Type B pancreatic cell (in vitro differentiated cells): ENCODE measurements at places on chromosomes 12 and 14. TPM values are rescaled to one million over a fixed set of nuclear protein-coding genes. Genes with fewer than 3 reads are reported as not detected.

GRCh38 chr12:59904874-59905521 is 309.2 kb downstream of the SLC16A7 start:
- no peak overlapping the region for H3K27ac ChIP-seq
- no peak for DNase-seq
- H3K4me1 ChIP-seq = no peaks in the 10 kb centered on the region

GRCh38 chr12:24537083-24537860 is 411.6 kb downstream of the BCAT1 start:
- peaks cover 3% of the 10 kb centered on the region for H3K27me3 ChIP-seq
- H3K4me3 ChIP-seq = no peak overlapping the region
- DNase-seq = no peak
- H3K4me1 ChIP-seq = peaks cover 20% of the 10 kb centered on the region

DNA sequence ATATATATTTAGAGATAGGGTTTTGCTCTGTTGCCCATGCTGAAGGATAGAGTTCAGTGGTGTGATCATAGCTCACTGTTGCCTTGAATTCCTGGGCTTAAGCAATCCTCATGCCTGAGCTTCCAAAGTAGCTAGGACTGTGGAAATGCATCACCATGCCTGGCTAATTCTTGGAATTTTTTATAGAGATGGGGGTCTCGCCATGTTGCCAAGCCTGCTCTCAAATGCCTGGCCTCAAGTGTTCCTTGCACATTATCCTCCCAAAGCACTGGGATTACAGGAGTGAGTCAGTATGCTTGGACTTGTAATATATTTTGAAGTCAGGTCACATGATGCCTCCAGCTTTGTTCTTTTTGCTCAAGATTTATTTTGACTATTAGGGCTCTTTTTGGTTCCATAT is 178.0 kb downstream of the RPAP3 start:
- no peaks in the 10 kb centered on the region for H3K36me3 ChIP-seq
- no peak for DNase-seq
- H3K4me3 ChIP-seq = no peak overlapping the region
- H3K27ac ChIP-seq = no peak overlapping the region
- no peaks in the 10 kb centered on the region for H3K4me1 ChIP-seq

DNA sequence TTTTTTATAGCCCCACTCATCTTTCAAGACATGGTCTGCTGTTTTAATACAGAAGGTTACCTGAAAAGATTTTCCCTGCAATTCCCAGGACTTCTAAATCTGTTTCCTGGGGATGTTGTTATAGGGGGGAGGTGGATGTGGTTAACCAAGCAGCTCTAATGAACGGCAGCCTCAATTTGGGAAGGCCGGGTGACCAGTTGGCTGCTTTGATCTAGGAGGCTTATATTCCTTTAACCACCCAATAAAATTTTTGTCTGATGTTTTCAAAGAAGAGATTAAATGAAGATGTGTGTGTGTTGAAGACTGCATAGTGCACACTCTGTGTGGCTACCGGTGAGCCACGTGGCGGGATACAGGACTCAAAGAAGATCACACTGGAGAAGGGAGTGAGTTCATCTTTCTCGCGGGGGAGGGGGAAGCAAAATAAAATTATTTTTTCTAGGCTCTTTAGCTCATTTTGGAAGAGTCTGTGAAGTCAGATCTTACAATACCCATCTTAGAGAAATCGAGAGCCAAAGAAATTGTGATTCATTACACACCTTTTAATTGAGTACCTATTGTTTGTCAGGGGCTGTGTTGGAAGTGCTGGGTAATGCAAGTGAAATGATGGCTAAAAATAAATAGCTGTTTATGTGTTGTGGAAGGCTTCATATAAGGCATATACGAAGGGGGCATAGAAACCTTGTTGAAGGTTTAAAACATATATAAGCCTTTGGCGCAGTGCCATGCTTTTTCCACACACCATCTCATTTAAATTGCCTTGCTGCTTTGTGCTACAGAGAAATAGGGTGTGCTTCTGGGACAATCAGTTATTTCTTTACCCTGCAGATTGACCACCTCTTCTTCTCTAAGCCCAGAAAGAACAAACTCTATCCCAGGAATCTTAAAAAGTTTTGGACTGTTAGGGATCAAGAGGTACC is 18.5 kb downstream of the ELK3 start:
- no peak overlapping the region for H3K4me3 ChIP-seq
- DNase-seq = no peak
- peaks cover 4% of the 10 kb centered on the region for H3K36me3 ChIP-seq
- H3K4me1 ChIP-seq = peaks cover 32% of the 10 kb centered on the region

GRCh38 chr12:26401874-26402273 is 206.5 kb downstream of the SSPN start:
- peaks cover 1% of the 10 kb centered on the region for H3K36me3 ChIP-seq
- no peak for DNase-seq
- H3K27me3 ChIP-seq = no peaks in the 10 kb centered on the region

GRCh38 chr12:16246264-16246663 is 31.2 kb downstream of the SLC15A5 start:
- no peak overlapping the region for H3K4me3 ChIP-seq
- H3K4me1 ChIP-seq = no peaks in the 10 kb centered on the region
- H3K27ac ChIP-seq = no peak overlapping the region
- H3K27me3 ChIP-seq = peaks cover 9% of the 10 kb centered on the region
- no peaks in the 10 kb centered on the region for H3K36me3 ChIP-seq

DNA sequence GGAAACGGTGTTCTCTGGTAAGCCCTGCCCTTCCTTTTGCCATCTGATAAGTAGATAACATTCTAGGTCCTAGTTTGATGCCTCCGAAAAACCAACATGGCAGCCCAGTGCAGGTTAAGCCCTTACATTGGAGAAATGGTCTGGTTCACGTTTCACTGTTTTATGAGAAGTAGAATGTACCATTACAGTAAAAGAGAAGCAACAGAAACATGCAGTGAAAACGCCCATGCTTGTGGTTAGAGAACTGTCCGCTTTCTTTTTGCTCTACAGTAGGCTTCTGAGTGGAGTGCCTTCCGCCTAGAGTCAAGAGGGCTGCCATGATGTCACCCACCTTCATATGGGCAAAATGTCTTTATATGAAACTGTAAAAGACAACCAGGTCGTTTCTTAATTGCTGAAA is 190.4 kb upstream of the BCL2L14 start:
- H3K4me1 ChIP-seq = peaks cover 28% of the 10 kb centered on the region
- H3K27me3 ChIP-seq = no peaks in the 10 kb centered on the region
- peak overlapping the region; percentile 51 for H3K27ac ChIP-seq
- H3K4me3 ChIP-seq = no peak overlapping the region
- no peak for DNase-seq
- peaks cover 40% of the 10 kb centered on the region for H3K36me3 ChIP-seq

GRCh38 chr12:31227401-31227981 is 98.5 kb downstream of the SINHCAF start:
- no peak overlapping the region for H3K27ac ChIP-seq
- no peak for DNase-seq
- peaks cover 9% of the 10 kb centered on the region for H3K27me3 ChIP-seq
- H3K36me3 ChIP-seq = no peaks in the 10 kb centered on the region
- no peak overlapping the region for H3K4me3 ChIP-seq
- peaks cover 9% of the 10 kb centered on the region for H3K4me1 ChIP-seq

- no peak overlapping the region for H3K4me3 ChIP-seq
- no peaks in the 10 kb centered on the region for H3K4me1 ChIP-seq
- H3K27ac ChIP-seq = no peak overlapping the region
These were observed 325.1 kb downstream of the ALG10 start for GRCh38 chr12:34347367-34347766.

DNA sequence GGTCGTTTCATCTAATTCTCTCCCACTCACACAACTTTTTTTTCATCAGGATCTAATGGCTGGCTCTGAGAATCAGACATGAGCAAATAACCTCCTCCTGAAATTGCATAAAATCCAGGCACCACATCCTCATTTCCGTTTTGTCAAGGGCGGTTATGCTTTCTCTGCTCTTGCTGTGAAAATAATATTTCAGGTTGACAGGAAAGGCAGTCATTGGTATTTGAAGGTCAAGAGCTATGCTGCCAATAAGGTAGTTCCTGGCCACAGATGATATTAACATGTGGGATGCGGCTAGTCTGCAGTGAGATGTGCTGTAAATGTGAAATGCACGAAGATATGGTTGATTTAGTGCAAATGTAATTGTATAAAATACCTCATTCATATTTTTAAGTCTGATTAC is 870.2 kb upstream of the TMEM132C start:
- H3K36me3 ChIP-seq = no peaks in the 10 kb centered on the region
- no peak overlapping the region for H3K4me3 ChIP-seq
- peaks cover 10% of the 10 kb centered on the region for H3K27me3 ChIP-seq

DNA sequence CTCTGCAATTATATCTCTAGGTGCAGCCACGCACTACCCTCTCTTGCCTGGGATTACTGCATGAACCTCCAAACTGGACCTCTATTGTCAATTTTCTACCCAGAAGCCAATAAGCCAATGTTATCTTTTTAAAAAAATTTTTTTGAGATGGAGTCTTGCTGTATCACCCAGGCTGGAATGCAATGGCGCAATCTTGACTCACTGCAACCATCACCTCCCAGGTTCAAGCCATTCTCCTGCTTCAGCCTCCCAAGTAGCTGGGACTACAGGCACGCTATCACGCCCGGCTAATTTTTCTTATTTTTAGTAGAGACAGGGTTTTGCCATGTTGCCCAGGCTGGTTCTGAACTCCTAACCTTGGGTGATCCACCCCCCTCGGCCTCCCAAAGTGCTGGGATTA is 11.2 kb upstream of the PXN start:
- H3K27me3 ChIP-seq = no peaks in the 10 kb centered on the region
- DNase-seq = no peak
- H3K4me1 ChIP-seq = no peaks in the 10 kb centered on the region
- no peaks in the 10 kb centered on the region for H3K36me3 ChIP-seq
- no peak overlapping the region for H3K27ac ChIP-seq

DNA sequence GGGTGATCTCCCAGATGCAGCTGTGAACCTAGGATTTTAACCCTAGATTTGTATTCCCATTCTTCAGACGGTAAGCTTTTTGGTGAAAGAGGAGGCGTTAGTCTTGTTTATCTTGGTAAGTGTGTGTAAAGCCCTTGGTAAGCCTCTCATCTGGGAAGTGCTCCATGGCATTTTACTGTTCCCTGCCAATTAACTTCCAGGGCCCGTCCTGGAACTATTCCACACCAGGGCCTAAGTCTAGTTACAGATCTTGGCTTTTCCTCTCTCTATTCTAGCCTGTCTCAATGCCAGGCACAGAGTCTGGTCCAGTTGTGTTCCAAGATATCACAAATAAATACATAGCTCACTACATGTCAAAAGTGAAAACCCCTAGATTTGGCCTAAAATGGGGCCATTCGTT is 42.4 kb downstream of the YEATS4 start:
- H3K27ac ChIP-seq = no peak overlapping the region
- no peak for DNase-seq
- no peak overlapping the region for H3K4me3 ChIP-seq
- peaks cover 8% of the 10 kb centered on the region for H3K36me3 ChIP-seq

GRCh38 chr12:73867147-73867546 is 670.5 kb upstream of the ATXN7L3B start:
- no peaks in the 10 kb centered on the region for H3K27me3 ChIP-seq
- DNase-seq = no peak
- peaks cover 4% of the 10 kb centered on the region for H3K4me1 ChIP-seq
- no peak overlapping the region for H3K27ac ChIP-seq
- no peak overlapping the region for H3K4me3 ChIP-seq
- H3K36me3 ChIP-seq = no peaks in the 10 kb centered on the region

DNA sequence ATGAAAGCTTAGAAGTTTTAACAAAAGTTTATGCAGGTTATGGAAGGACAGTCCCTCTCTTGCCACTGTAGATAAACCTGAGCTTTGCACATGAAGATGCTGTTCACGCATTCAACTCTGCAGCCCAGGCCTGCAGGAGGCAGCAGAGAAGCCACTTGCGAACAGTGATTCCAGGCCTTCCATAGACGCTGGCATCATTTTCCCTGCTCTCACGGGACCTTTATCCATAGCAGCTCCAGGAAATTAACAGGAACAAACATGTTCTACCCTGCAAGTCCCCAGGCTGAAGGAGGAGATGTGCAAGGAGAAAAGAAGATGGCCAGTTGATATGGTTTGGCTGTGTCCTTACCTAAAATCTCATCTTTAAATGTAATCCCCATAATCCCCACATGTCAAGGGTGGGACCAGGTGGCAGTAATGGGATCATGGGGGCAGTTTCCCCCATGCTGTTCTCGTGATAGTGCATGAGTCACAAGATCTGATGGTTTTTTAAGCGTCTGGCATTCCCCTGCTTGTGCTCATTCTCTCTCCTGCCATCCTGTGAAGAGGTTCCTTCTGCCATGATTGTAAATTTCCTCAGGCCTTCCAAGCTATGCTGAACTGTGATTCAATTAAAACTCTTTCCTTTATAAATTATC is 2.0 kb downstream of the ERP27 start:
- H3K4me1 ChIP-seq = peaks cover 15% of the 10 kb centered on the region
- H3K27ac ChIP-seq = no peak overlapping the region
- H3K4me3 ChIP-seq = no peak overlapping the region
- DNase-seq = no peak

GRCh38 chr14:38073641-38074040 is 134.1 kb upstream of the SSTR1 start:
- H3K36me3 ChIP-seq = no peaks in the 10 kb centered on the region
- H3K4me1 ChIP-seq = peaks cover 7% of the 10 kb centered on the region
- no peak for DNase-seq
- H3K27ac ChIP-seq = no peak overlapping the region
- no peak overlapping the region for H3K4me3 ChIP-seq

DNA sequence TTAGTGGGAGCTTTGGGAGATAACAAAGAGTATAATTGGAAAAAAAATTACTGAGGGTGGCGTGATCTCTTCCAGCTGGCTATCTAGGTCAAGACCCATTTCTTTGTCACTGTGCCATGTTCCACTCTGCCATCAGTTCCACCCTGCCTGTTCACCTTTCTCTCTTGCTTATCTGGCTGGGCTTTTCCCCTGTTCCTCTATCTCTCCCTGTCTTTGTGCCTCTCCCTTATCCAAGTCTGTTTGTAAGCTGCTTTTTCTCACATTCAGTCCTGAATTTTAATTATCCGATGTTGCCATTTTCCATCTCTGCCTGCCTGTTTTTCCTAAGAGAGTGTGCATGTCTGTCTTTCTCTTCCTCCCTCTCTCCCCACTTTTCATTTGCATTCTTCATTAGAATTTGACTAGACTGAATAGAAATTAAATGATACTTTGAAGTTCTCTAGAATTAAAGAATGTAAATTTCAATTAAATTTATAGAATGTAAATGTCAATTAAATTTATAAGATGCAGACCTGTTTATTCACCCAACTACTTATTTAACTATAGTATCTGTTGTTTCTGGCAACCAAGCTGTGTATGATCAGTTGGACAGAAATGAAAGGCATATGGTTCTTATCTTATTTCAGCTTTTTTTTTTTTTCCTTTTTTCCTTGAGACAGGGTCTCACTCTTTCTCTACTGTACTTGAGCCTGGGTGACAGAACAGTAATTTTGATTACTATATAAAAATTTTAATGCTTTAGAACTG is 40.9 kb upstream of the A2ML1 start:
- peaks cover 27% of the 10 kb centered on the region for H3K36me3 ChIP-seq
- H3K4me1 ChIP-seq = no peaks in the 10 kb centered on the region
- H3K27me3 ChIP-seq = no peaks in the 10 kb centered on the region
- H3K27ac ChIP-seq = no peak overlapping the region
- no peak for DNase-seq
- no peak overlapping the region for H3K4me3 ChIP-seq

The MSI1 gene
- 22.0 and 71.7 TPM in 2 replicates for total RNA-seq

The PMEL gene
- 1.4 and 136 TPM in 2 replicates for total RNA-seq

The PLEK2 gene
- 1.2 TPM in 1 of 2 replicates, not detected in the other for total RNA-seq

The SSTR1 gene
- total RNA-seq = 11.0 and 31.8 TPM in 2 replicates

The CCDC196 gene
- total RNA-seq = not detected in 2 replicates

The KRT78 gene
- 14.7 and 29.1 TPM in 2 replicates for total RNA-seq

The SMIM41 gene
- not detected in 2 replicates for total RNA-seq
